ENCODE measurements at places on chromosomes 6 and 20.

GRCh38 chr20:59235226-59235625, 65.2 kb upstream of the EDN3 start:
- no peak for DNase-seq

DNA sequence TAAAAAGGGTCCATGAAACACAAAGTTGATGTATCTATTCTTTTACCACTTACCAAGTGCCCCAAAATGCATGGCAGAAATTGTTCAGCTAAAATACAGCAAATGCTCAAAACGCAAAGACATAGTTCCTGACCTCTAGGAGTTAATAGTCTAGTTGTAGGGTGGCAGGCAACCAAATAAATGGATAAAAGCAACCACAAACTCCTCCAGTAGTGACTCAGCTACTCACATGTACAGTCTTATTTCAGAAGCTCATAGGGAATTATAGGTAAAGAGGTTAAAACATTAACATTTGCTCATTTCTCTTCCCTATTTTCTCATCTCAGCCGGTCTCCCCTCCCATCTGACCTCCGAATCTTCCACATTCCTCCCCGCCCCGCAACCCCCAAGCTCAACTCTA, 143.9 kb upstream of the INSM1 start:
- DNase-seq: no peak

- no peak for DNase-seq
These were observed 103.6 kb downstream of the ZMYND8 start for GRCh38 chr20:47252879-47253307.

DNA sequence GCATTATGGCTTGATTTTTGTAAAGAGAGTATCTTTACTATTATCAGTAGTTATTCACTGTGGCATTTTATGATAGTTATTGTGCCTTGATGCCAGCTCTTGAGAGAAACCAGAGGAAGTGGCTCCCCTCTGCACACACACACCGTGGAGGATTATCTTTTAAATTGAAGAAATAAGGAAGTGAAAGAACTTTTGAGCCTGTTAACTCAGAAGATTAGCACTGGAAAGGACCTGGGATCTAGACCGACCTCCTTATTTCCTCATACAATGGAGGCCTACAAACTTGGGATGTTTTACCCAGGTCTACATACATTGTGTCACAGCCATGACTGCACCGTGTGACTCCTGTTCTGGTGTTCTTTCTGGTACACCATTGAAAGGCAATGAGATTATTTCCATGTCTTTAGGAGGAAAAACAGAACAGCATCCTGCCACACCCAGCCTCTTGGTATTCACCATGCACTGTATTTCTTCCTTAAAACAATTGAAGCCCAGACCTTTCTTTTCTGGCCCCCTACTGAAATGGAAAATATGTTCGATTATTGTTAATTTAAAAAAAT, 40.6 kb downstream of the HECA start:
- DNase-seq: no peak

DNA sequence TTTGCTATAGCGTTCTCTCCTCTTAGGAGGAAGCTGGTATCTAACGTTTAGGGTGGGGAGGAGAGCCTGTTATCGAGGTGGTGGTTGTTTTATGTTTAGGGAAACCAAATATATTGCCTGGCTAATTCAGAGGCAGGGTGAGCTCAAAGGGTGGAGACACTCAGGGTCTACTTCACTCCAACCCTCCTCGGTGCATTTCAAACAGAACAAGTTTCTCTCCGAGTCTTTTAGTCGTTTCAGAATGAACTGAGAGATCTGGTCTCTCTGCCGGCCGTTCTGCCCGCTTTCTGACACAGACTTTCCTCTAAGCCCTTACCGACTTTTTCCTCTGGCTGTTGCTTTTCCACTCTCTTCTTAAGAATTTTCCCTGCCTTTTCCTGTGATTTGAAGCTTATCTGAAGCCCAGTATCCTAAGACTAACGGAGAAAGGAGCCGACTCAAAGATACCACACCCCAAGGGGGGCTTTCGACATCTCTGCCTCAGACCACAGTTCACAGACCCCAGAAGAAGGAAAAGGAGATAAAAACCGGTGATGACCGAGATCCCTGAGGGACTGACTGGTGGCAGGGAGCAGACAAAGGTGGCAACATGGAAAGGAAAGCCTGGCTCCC, 865 bp downstream of the STK38 start:
- no peak for DNase-seq
